Stimulated activated CD4-positive, alpha-beta T cell treated with anti-CD3 and anti-CD28 coated beads, Interleukin-4, amount 100 ng/mL, for 48 hours (primary cell): ENCODE measurements at places on chromosomes 3 and 15.

- DNase-seq = no peak
Observed at GRCh38 chr15:44275150-44275830, 13.2 kb upstream of the GOLM2 start.

- DNase-seq = no peak
Observed at GRCh38 chr3:41711651-41712050, 250.3 kb downstream of the ULK4 start.

DNA sequence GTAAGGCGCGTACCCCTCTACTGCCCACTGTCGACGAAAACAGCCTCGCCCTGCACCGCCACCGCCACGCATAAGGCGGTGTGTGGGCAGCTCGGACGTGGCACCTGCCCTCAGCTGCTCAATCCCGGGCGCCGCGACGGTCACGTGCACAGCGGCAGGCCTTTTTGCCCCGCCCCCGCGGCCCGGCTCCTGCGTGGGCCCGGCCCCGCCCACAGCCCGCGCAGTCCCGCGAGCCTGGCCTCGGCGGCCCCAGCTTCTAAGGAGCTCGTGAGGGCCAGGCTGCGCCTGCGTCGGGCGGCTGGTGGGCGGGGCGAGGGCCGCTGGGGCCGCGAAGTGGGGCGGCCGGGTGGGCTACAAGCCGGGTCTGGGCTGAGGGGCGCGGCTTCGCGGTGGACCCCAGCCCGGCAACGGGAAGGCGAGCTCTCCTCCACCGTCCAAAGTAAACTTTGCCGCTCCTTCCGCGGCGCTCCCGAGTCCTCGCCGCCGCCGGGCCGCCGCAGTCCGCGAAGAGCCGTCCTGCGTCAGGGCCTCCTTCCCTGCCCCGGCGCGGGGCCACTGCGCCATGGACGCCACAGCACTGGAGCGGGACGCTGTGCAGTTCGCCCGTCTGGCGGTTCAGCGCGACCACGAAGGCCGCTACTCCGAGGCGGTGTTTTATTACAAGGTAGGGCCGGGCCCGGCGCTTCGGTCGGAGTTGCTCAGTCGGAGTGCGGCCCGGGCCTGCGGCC is at the start of gene CAPN7:
Gene CAPN7, plus strand, starts transcription at position 313 of the 728 bp plus-strand sequence. Its CDS starts 250 bp downstream, at position 563.
- DNase-seq = peak; percentile 91

DNA sequence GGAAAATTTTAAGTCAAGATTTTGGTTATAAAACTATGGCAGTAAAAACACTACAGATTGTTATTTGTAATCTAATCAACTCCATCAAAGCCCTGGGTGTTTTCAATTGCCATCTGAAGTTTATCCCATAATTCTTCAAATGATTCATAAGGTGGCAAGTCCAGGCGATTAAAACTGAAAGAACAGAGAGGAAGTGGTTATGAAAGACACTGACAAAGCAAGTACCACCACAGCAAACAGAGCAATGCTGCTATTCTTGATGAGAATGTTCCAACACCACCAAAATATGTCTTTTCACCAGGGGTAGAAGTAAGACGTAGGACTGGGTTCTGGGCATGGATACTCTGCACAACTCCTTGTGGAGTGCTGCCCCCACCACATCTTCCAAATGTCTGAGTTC is 86.9 kb upstream of the PRTG start:
- no peak for DNase-seq

DNA sequence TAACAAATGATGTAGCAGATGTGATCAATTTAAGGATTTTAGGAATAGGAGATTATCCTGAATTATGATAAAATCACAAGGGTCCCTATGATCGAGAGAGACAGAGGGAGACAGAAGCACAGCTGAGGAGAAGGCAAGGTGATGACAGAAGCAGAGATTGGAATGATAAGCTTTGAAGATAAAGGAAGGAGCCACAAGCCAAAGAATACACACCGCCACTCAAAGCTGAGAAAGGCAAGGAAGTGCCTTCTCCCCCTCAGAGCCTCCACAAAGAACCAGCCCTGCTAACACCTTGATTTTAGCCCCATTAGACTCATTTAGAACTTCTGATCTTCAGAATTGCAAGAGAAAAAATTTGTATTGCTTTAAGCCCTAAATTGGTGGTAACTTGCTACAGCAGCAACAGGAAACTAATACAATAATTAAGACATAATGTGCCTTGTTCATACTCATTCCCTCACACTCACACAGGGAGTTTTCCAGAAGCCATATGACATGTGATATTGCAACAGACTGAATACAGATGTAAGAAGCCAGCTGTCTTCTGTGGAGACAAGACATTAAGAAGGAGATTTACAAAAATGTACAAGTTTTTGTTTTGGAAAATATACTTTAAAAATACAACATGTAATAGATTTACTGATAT is 38.2 kb downstream of the TRANK1 start:
- DNase-seq = no peak
